ENCODE measurements at places on chromosomes 5 and 9.

DNA sequence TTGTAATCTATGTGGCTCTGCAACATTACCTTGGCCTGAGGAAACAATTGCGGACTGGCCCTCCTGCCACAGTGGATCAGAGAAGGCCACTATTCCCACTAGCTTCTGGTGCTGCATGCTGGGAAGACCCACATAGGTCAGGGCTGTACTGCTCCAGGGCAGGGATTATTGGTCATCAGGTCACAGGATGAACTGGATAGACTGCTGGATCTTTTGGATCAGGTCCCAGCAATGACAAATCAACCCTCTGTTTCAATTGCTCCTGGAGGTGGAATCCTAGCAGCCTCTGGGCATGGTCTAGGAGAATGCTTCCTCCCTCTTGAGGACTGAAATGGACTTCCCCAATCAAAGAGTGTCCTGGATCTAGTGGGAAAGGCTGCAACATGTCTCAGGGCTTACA lies 66.7 kb upstream of the PHF24 start:
- ATAC-seq = no peak

GRCh38 chr9:34505370-34506120 lies 17.2 kb downstream of the ENHO start:
- no peak for ATAC-seq

- ATAC-seq = no peak
Observed at GRCh38 chr5:65418661-65419060, 63.1 kb downstream of the ADAMTS6 start.

- no peak for ATAC-seq
Observed at GRCh38 chr5:37825334-37825915, 14.4 kb downstream of the GDNF start.

- ATAC-seq = peak; percentile 90
Observed at GRCh38 chr9:115209601-115210306, 91.8 kb upstream of the TNC start.

DNA sequence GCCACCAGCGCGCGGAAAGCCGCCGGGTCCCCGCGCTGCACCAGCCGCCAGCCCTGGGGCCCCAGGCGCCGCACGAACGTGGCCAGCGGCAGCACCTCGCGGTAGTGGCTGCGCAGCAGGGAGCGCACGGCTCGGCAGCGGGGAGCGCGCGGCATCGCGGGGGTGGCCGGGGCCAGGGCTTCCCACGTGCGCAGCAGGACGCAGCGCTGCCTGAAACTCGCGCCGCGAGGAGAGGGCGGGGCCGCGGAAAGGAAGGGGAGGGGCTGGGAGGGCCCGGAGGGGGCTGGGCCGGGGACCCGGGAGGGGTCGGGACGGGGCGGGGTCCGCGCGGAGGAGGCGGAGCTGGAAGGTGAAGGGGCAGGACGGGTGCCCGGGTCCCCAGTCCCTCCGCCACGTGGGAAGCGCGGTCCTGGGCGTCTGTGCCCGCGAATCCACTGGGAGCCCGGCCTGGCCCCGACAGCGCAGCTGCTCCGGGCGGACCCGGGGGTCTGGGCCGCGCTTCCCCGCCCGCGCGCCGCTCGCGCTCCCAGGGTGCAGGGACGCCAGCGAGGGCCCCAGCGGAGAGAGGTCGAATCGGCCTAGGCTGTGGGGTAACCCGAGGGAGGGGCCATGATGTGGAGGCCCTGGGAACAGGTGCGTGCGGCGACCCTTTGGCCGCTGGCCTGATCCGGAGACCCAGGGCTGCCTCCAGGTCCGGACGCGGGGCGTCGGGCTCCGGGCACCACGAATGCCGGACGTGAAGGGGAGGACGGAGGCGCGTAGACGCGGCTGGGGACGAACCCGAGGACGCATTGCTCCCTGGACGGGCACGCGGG lies at the start of gene TERT:
Gene TERT, minus strand, starts transcription at position 234 of the 815 bp plus-strand sequence. Its CDS starts 79 bp downstream, at position 155.
- peak; percentile 57 for ATAC-seq

DNA sequence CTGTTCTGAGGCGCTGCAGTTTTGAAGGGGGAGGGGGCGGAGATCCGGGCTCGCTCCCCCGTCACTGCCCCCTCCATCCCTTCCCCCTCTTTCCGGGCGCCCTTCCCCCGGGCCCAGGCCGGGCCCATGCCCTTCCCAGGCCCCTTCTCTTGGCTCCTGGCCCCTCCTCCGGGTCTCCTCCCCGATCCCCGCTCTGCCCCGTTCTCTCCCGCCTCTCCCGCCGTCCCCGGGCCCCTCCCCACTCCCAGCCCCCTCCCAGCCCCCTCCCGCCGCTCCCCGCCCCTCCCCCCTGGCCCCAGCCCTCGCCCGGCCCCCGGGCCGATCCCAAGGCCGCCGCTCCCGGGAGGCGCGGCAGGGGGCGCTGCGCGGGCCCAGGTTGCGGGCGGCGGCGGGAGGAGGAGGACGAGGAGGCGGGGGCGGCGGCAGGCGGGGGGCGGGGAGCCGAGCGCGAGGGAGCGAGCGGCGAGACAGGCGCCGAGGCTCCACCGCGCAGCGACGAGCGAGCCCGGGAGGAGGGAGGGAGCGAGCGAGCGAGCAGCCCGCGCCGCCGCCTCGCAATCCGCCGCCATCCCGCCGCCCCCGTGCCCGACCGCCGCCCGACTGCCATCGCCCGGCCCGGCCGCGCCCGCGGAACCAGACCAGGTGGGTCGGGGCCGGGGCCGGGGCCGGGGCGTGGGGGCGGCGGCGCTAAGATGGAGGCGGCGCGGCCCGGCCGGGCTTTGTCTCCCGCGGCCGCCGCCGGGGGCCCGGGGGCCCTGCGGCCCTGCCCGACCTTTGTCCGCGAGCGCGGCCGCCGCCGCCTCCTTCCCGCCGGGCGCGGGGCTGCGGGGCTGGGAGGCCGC lies at the start of gene PRRC2B:
Gene PRRC2B, plus strand, starts transcription at position 465 of the 842 bp plus-strand sequence. CDS start 36,059 bp downstream, outside the sequence.
- peak; percentile 79 for ATAC-seq

DNA sequence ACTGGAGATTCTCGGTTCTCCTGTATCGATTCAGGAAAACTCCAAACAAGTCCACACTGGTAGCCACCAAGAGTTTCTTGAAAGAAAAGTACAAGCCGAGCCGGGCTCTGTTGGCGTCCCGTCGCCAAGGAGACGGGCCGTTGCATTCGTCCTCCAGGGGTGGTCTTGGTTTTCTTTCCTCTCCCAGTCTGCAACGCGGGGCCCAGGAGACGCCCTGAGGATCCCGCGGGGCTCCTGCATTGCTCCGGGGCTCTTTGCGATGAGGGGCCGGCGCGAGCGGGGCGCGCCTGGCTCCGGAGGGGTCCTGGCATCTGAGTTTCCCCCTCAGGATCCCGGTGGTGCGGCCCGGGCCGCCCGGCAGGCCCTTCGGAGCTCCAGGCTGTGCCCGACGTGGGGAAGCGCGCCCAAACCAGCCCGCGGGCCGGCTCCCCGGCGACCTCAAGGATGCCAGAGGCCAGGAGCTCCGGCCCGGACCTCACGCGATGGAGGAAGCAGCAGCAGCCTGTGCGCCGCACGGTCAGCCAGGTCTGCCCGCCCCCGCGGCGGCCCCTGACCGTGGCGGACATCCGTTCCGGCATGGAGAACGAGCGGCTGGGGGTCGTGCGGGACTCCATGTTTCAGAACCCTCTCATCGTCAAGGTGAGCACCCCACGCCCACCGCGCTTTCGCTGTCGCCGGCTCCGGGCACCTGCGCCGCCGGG lies at the start of gene CFAP77:
Gene CFAP77, plus strand, starts transcription at position 384 of the 701 bp plus-strand sequence. Its CDS starts 61 bp downstream, at position 445.
- no peak for ATAC-seq

- ATAC-seq = no peak
Observed at GRCh38 chr9:112501287-112501686, 14.7 kb downstream of the KIAA1958 start.

DNA sequence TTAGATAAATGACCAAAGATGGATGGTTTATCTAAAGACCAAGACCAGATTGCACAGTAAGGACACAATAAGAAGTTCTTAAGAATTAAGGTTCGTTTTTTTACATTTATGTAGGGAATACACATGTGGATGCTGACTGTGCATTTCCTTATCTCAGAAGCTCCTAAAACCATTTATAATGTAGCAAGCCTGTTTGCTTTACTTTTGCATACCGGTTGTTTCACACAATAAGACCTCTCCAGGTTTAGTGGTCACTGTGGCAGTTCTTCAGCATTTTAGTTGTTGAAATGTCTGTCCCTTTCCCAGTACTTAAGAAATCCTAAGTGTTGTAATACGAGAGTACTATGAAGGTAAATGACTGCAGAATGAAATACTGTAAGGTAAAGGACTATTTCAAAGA lies 43.6 kb downstream of the BASP1 start:
- no peak for ATAC-seq

DNA sequence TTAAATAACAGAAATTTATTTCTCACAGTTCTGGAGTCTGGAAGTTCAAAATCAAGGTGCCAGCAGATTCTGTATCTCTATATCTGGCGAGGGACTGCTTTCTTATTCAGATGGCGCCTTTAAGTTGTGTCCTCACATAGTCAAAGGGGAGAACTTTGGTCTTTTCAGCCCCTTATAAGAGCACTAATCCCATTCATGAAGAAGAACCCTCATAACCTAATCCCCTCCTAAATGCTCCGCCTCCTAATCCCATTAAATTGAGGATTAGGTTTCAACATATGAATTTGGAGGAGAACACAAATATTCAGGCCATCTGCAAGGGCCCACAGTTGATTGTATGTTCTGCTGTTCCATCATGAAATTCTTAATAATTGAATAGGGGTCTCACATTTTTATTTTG lies 10.8 kb upstream of the CCDC152 start:
- no peak for ATAC-seq

Measured in stimulated activated memory B cell treated with anti-CD40 and anti-IgM and Interleukin-4, amounts not matched to agents 10 μg/mL and 1 μg/mL and 100 μg/mL, for 72 hours (primary cell).